ENCODE measurements at places on chromosomes 3 and 15.

DNA sequence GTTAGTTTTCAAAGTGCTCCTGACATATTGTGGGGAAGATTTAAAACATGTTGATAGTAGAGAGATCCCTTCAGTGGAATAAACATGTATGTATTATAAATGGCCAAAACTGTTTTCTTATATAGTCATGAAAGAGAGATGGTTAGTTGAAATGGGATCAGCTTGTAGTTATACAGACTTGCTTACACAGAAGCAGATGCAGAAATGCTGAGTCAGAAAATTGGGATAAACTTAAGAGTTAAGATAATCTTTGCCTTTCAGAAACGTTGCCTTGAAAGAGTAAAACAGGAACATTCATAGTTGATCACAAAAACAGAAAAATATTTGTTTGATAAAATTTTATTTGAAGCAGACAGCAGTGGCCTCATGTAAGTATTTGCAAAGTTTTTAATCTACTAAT is 433.2 kb upstream of the BCHE start:
- no peak for DNase-seq

GRCh38 chr3:181637056-181637455 is 74.7 kb upstream of the SOX2 start:
- no peak for DNase-seq

- no peak for DNase-seq
These were observed 58.2 kb downstream of the SNRK start for GRCh38 chr3:43344520-43344919.

DNA sequence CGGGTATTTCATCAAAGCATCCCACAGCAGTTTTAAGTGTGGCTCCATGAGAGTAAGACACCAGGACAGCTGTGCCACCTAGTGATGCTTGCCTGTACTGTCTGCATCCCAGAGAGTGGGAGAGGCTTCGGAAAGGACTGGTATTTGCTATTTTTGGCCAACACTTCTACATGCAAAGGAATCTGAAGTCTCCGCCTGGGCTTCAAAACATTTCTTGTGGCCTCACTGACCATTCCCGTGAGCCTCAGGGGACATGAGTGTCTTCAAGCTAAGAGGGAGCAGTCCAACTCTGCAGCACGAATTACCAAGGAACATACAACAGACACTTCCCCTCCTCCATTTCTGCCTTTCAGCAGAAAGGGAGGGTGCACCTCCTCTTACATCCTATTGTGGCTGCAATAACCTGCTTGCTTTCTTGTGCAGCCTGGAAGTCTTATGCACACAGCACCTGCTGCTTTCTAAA is 177.5 kb downstream of the RORA start:
- no peak for DNase-seq

GRCh38 chr3:110799271-110799670 is 272.3 kb upstream of the NECTIN3 start:
- no peak for DNase-seq

- no peak for DNase-seq
These were observed 203.1 kb downstream of the ITPR1 start for GRCh38 chr3:4696266-4696665.

- no peak for DNase-seq
These were observed 16.6 kb downstream of the LRRC2 start for GRCh38 chr3:46549408-46549904.

DNA sequence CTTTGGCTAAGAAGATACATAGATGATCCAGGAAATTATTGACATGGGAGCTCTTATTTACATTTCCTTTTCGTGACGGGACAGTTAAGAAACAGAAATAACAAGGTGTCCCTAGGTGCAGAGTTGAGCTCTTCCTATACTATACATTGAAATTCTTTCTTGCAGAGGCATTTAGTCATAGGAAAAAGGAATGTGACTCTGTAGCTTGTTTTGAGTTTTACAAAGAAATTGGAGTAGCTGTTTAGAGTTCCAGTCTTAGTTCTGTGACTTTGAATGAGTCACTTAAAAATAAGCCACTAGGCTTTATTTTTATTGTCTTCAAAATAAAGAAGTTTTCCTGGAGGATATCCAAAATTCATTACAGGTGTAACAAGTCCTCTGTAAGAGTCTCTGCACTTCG is 723.5 kb upstream of the SGO1 start:
- no peak for DNase-seq

DNA sequence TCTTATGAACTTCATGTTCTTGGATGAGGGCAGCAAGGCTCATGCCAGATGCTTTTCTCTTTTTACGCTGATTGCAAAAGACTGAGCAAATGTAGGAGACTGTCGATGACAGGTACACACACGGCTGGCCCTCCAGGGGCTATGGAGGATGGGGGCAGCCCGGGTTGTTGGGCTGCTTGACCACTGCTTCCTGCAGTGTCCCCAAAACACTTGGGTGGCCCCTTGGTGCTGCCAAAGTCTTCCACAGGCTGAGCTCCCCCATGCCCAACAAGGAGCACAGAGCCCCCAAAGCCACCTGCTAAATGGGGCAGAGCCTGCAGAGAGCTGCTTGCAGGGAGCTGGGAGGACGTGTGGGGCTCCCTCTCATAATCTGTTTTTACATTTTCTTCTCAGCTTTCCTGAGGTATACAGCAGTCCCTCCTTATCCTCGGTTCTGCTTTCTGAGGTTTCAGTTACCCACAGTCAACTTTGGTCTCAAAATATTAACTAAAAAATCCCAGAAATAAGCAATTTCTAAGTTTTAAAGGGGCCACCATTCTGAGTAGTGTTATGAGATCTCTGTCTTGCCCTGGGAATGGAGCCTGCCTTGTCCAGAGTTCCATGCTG is 7.3 kb downstream of the PRR23E start:
- no peak for DNase-seq

- DNase-seq: no peak
These were observed 469.6 kb upstream of the DPPA4 start for GRCh38 chr3:109806929-109807328.

DNA sequence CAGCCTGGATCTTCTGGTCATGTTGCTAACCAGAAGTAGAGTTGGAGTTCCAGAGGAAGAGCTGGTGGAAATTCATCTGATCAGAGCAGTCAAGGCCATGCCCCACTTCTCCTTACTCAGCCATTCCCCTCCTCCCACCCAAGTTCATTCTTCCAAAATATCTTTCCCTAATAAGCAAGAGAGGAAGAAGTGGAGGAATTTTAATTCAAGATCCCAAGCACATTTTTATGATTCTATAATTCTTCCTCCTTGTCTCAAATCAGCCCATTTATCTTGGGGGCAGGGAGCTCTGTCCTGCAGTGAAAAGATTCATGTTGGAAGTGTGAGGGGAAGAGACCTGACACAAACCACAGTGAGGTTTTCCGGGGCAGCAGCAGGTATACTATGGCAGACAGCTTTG is 85.0 kb upstream of the GALNT15 start:
- no peak for DNase-seq

- no peak for DNase-seq
These were observed 93.2 kb upstream of the AGTR1 start for GRCh38 chr3:148604270-148605085.

- no peak for DNase-seq
These were observed 2.5 kb downstream of the UBL7 start for GRCh38 chr15:74458473-74458872.

DNA sequence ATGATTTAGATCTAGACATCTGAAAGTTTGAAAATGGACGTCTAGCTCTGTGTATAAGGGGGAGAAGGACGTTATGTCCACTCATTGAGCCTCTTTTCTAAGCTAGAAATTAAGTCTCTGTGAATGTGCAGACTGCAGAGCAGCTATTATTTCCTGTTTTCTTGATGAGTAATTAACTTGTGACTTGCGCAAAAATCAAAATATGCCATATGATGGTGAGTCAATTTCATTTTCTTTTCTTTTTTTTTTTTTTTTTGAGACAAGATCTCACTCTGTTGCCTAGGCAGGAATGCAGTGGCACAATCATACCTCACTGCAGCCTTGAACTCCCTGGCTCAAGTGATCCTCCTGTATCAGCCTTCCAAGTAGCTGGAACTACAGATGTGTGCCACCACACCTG is 14.1 kb downstream of the LACTB start:
- no peak for DNase-seq

DNA sequence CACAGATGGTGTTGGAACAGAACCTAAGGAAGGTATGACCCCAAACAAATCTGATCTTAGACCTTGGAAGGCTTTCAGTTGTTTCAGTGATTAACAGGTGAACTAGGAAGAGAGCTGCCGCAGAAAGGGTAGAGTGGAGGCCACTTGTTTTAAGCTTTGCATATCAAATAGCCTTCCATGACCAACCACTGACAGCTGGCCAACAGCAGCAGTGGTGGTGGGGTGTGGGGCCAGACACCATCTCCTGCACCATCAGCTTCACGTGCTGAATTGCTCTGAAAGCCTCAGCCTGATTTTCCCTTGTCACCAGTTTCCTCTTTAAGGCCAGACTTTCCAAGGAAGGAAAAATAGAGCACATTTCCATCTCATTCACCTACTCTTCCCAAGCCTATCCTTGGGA is 16.6 kb upstream of the OSBPL11 start:
- DNase-seq: no peak

DNA sequence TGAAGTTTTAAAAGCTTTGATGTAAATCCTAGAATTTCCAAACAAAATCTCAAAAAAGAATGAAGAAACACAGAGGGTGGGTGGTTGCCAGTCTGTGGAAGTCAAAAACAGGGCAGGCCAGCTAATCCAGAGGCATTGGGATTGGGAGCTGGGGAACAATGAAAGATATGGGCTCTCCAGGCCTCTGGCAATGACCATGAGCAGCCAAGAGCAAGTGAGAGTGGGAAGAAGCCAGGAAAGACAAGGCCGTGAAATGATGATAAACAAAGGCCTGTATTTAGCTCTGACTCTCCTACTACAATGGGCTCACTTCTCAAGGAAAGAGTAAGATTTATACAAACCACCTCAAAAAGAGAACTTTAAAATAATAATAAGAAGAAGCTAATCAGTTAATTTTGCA is 248.5 kb downstream of the ZMAT3 start:
- no peak for DNase-seq

GRCh38 chr3:114478801-114479200 is 185.0 kb downstream of the TIGIT start:
- no peak for DNase-seq

DNA sequence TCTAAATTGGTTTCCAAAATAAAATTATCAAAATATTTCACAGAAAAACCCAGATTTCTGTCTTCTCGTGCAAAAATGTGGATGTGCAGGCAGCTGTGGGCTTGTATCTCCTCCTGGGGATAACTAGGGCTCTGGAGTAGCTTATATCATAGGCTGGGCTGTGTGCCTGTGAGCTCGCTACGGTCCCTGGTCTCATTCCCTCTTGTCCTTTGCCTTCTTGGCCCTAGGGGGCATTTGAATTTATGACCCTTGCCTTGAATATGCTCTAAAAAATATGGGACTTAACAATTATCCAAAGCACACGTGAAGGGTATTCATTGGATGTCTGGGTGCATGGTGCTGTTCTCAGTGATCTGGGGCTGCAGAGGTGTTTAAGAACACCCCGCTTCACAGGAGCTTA is 132.6 kb downstream of the PDZRN3 start:
- DNase-seq: no peak

DNA sequence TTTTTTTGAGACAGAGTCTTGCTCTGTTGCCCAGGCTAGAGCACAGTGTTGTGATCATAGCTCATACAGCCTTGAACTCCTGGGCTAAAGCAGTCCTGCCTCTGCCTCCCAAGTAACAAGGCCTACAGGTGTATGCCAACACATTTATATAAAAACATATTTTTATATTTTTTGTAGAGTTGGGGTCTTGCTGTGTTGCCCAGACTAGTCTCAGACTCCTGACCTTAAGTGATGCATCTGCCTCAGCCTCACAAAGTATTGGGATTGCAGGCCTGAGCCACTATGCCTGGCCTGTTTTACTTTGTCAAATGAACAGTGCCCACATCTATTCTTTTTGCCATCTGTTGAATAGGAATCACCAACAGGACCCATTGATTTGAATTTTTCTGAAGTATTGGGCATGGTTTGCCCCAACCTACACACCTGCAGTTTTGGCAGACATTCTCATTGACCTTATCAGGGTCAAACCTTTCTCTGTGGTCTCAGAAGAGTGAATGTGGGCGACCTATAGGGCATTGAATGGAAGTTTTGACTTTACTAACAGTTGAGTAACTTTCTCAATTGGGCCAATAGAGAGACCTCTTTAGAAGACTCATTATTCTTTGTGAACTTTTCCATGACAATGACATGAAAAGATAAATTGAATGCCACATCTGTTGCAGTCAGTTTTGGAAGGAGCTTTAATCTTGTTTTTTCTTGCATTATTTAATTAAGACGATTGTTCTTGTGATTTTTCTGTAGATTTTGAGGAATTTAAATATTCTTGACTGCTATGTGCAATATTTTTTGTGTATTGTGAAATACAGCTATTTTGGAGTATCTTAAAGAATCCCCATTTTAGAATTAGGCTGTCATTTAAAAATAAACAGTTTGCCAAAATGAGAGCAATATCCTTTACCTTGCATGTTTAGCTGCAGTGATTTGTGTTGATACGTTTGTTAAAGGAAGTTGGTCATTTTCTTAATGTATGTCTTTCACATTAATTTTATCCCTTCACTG is 2.7 kb downstream of the IREB2 start:
- no peak for DNase-seq

DNA sequence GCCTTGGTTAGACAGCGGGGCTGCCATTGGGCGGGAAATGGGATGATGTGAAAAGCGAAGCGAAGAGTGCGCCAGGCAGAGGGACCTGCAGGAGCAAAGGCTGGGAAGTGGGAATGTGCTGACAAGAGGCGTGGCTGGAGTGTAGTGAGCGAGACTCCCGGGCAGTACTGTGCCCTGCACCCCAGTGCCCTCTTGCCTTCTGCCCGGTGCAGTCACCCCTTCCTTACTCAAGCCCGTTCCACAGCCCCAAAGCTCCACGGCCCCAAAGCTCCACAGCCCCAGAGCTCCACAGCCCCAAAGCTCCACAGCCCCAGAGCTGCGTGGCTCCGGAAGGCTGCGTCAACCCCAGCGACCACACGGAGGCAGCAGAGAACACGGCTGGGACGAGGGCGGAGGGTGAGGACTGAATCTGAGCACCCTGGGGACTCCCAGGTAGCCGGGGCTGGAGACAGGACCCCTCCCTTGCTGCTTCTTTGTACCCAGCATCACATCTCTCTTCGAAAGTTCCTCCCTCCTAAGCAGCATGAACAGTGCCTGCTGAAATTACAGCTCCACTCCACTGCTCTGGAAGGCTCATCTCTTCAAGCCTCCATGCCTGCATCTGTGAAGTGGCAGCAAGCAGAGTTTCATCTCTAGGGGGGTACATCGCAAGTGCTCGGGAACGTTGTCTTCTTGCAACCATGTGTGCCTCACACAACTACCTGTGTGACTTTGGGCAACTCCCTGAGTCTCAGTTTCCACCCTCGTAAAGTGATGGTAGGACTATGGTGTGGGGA is 108.9 kb downstream of the FBLN2 start:
- no peak for DNase-seq

- no peak for DNase-seq
These were observed 34.5 kb upstream of the NR1I2 start for GRCh38 chr3:119747357-119747756.

GRCh38 chr15:93515256-93516051 is 426.4 kb upstream of the RGMA start:
- DNase-seq: no peak

- no peak for DNase-seq
These were observed 12.7 kb downstream of the TLNRD1 start for GRCh38 chr15:81013396-81013929.

All from NCI-H1436 treated with DMSO at 0.1 percent for 48 hours (cell line).